COLO829 (cell line): ENCODE measurements at places on chromosomes 11 and 22.

GRCh38 chr11:114116357-114116756 is 56.8 kb downstream of the ZBTB16 start:
- DNase-seq = no peak

GRCh38 chr22:23137905-23138561 is 3.8 kb downstream of the RSPH14 start:
- DNase-seq = no peak

GRCh38 chr22:50399751-50400331 is 56.7 kb downstream of the PPP6R2 start:
- peak; percentile 40 for DNase-seq

DNA sequence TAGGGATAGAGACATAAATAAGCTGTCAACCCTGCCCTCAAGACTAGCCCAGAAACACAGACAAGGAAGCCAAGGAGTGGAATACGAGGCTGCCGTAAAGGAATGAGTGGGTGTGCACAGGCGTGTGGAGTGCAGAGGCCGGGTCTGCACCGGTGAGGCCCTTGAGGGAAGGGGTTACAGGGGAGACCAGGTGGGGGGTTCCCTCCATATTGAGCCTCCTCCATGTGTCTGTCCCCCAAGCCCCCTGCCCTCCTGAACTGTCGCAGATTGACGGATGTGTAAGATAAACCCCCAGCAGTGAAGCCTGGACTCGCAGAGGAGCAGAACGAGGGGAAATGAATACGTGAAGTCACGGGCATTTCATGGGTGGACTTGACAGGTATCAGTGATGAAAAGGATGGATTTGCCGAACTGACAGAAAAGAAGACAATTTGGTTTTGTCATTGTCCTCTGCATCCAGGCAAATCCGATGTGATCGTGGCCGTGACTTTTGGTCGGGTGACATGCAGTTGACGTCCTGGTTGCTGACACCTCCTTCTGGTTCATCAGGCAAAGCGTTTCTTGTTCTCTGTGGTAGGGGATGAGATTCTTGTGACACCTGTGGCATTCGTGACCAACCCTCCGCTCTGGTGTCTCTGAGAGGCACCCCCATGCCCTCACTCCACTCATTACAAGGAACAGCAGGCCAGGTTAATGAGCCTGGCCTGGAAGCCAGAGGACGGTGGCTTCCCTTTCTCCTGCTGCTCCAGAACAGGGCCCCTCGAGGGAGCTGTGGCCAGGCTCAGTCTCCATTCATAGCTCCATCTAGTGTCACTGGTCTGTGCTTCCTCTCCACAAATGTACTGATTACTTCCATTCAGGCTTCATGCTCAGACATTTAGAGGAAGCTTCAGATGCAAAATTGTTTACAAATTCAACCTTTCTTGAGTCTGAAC is 223.1 kb upstream of the B3GAT1 start:
- DNase-seq = no peak
